Erythroblast (primary cell): ENCODE measurements at places on chromosomes 2 and 18.

GRCh38 chr2:9001229-9001628, 2.3 kb downstream of the MBOAT2 start:
- DNase-seq: peak; percentile 66

DNA sequence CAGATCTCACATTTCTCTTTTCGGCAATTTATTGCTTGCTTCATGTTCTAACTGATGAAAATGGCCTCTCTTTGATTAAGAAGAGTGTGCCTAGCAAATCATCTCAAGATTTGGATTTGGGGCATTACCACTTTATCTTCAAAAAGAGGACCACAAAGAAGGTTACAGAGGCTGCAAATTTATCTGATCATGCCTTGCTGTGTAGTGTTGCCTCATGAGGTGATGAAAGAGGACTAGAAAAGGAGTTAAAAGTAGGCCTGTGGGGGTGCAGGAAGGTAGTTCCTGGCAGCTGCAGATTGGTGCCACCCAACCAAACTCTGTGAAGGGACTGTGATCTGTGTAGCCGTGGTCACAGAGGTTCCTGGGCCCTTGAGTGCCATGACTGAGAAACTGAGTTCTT, 69.2 kb downstream of the PRELID3A start:
- peak; percentile 39 for DNase-seq

- DNase-seq: no peak
These were observed 503.6 kb downstream of the ERBB4 start for GRCh38 chr2:212034841-212035585.

DNA sequence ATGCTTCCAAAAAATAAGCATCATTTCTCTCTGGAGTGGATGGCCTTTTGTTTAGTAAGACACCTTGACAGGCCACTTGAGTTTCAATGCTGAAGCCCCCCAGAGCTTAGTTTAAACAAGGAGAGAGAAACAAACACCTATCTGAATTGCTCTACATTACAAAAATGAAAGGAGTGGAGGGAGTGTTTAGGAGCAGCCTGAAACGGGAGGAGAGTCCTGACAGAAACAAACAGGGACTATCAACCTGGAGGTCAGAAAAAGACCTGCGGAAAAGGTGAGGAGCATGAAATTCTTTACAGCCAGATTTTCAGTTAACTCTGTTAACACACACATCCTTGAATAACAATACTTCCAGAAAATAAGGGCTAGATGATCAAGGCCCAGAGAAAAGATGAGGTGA, 126.2 kb downstream of the NR4A2 start:
- DNase-seq: no peak

DNA sequence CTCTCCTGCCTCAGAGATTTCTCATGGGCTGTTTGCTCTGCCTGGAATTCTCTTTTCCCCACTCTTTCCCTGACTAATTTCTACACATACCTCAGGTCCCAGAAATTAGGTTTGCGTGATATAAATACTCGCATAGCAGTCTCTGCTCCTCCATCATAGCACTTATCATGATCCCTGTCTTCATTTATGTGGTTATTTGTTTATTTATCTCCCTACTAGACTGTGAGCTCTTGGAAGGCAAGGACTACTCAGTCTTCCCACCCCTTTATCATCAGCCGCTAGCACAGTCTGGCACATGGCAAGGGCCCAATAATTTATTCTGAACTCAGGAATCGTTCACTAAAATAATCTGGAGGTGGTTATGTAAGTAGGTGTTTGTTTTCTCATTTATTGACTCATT, 79.3 kb downstream of the ADCYAP1 start:
- no peak for DNase-seq

- DNase-seq: no peak
These were observed 133.3 kb downstream of the TMEM247 start for GRCh38 chr2:46612675-46613074.

GRCh38 chr2:130346041-130346740, 3.5 kb downstream of the IMP4 start:
- no peak for DNase-seq

GRCh38 chr2:152126664-152127063, 27.8 kb upstream of the CACNB4 start:
- DNase-seq: peak; percentile 11

GRCh38 chr18:31701744-31702143, 17.4 kb upstream of the B4GALT6 start:
- no peak for DNase-seq

DNA sequence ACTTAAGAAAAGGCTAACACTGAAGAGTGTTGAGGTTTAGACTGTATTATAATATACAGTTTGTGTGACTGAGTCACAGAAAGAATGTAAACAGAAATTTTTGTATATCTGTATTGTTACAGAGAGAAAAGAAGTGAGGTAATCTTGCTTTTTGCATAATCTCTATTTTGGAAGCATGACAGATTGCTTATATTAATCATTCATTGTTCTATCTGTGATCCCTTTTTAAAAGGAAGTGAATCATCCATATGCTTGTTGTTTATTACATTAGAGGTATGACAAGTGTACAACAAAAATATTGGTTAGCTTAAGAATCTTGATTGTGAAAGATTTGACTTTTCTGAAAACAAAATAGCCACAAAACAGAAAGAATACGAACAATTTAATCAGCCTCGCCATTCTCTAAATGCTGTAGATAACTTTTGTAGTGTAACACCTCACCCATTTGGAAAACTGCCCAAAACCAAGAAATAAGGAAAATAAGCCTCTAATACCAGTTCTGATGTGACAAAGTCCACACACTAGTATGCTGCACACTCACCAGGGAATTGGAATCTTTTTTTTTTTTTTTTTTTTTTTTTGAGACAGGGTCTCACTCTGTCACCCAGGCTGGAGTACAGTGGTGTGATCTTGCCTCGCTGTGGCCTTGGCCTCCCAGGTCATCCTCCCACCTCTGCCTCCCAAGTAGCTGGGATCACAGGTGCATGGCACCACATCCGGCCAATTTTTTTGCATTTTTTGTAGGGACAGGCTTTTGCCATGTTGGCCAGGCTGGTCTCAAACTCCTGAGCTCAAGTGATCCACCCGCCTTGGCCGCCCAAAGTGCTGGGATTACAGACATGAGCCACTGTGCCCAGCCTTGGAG, 91.5 kb upstream of the LPIN2 start:
- DNase-seq: no peak

DNA sequence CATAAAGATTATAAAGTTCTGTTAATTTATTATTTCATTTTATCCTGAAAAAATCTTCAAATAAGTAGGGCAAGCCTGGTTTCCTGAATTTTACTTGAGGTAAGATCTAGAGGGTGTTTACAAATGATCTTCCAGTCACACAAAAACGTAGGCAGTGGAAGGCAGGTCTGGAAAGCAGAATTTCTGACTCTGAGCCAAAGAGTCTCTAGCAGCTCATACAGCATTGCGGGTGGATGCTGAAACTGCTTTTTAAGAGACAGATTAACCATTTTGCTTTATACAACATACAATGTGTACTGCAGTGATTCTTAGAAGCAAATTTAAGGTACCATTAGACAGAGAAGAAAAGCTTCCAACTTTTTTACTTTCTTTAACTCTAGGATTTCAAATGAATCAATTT, 117.0 kb downstream of the FTCDNL1 start:
- no peak for DNase-seq

GRCh38 chr18:8300751-8301410, 308.4 kb upstream of the RAB12 start:
- no peak for DNase-seq

DNA sequence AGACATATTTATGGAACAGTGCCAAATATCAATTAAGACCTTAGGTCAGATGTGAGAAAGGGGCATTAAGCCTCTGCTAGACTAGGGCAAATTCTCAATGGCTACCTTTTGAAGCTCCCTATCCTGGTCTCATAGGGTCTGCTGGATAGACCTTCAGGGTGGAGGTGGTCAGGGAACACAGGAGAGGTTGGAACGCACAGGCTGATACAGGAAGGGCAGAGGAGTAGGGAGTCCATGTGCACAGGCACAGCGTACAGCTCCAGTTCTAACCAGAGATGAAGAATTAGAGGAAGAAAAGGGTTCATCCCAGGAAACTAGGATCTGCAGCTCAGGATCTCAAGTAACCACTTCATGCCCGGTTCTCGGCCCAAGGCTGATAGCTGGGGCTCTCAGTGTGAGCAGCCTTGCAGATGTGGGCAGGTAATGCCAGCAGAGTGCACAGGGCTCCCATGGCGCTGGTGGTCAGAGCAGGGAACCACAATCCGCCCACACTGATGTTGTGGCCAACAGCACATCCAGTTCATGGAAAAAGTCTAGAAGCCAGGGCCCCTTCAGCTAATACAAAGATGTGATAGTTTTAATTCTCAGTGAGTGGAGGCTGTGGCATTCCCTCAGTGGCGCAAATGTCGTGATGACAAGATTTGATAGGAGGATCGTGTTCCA, 3.4 kb upstream of the EVA1A start:
- no peak for DNase-seq

DNA sequence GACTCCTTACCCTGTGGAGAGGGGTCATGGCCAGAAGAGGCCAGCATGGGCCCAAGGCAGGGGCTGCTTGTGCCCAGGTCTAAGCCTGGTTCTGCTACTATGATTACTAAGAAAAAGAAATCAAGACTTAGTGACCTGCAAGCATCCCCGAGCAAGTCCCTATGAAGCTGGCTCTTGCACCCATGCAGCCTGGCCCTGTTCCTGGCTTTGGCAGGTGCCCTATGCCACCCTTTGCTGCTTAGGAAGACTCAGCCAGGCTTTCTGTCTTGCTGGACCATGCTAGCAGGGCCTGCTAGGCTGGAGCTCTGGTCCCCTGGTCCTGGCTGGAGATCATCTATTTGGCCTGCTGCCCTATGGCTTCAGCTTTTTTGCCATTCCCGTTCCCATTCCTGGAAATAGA, 309.4 kb upstream of the EPAS1 start:
- no peak for DNase-seq

DNA sequence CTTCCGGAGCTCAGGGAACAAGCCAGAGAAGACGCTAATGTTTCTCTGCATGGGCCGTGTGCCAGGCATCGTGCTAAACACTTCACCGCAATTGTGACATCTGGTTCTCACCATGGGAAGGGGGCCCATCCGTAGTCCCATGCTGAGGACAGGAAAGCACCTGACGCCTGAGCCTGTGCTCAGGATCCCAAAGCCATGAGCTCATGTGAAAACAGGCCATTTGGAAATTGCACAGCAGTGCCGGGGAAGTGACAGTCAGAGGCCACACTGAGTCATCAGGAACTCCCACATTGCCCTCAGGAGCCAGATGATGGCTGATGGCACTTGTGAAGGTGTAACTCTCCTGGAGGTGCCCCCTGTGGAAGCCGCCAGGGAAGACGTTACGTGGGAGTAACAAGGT, 141.0 kb downstream of the INHBB start:
- no peak for DNase-seq

DNA sequence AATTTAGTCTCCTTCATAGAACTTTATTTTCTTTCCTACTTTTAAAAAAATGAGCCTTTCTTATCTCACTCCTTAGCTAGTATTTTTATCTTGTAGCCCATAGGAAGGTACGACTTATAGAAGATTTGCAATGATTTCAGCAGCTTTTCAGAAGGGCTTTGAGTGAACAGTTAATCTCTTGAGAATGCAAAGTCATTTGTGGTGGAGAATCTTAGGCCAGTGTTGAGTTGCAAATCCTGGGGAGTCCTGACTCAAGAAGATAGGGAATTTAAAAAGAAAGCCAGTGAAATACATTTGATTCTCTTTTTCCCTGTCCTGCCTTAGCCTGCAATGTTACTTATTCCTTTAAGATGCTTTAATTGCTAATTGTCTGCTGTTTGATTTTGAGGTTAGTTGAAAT, 33.6 kb downstream of the LYPD6 start:
- DNase-seq: no peak

DNA sequence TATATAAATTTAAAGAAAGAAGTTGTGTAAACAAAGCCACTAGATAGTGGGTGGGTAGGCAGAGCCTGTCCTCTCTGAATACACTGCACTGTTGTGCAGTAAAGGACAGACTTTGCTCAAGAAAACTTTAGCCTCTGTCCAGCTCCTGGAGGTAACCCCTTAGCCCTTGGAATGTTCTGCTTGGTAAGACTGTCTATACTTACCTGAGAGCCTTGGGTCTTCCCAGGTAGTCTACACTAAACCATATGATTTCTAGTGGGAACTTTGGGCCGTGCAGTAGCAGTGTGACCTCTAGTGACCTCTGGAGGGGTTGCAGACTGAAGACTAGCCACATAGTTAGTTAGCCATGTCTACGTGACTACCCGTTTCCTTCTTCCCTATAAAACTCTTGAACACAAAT, 678.3 kb upstream of the NRXN1 start:
- no peak for DNase-seq

- DNase-seq: no peak
These were observed 15.5 kb downstream of the SALL3 start for GRCh38 chr18:78994977-78995582.

DNA sequence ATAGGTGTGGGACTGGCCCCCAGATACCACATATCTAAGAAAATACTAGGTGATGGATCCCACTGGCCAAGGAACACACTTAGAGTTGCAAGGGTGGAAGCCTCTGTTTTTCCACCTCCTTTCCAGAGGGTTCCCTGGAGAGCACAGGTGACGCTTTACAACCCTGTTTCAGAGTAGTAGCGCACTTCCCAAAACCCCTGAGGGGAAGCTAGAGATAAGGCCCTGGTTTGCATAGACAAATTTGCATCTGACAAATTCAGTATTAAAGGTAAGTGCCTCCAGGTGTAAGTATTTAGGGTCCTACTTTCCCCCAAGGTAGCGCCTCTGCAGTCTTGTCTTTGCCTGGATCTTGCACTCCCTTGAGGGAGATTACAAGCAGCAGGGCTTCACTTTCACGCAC, 474 bp upstream of the CERKL start:
- no peak for DNase-seq

GRCh38 chr18:69757733-69758132, 189.9 kb downstream of the CD226 start:
- DNase-seq: no peak

- no peak for DNase-seq
These were observed 46.4 kb downstream of the PCBP1 start for GRCh38 chr2:70133491-70134322.

DNA sequence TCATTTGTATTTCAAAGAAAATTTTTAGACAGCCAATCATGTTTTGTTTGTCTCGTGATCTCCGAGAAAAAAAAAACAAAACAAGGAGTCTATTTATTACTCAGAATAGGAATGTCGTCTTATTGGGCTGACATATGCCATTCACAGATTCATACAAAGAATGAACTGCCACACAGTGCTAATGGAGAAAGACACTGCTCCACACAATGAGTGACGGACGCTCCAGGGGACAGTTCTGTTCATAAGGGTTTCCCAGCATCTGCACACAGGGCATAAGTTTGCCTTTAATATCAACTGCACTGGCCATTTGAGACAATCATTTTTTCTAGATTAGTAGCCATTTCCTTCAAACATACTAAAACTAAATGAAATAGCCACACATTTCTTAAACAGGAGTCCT, 3.4 kb downstream of the SERTAD2 start:
- no peak for DNase-seq

DNA sequence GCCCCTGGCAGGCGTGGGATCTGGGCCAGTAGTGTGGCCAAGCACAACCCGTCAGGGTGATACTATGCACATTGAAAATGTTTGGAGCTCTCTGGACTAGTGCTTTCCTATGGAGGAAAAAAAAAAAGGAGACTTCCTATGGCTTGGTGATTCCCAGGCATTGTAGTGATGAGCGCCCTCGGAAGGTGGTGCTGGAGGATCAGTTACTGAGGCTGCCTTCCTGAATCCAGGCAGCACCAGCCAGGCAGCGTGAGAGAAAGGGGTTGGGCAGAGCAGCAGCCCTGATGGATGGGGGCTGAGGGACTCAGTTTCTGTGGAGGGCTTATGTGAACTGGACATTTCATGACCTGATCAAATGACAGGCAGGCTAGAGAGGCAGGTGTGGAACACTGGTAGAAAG, 70.9 kb downstream of the CHRNA1 start:
- no peak for DNase-seq

GRCh38 chr2:178106053-178106452, 6.2 kb upstream of the RBM45 start:
- no peak for DNase-seq

- no peak for DNase-seq
These were observed 649.3 kb upstream of the SOX11 start for GRCh38 chr2:5042666-5043440.
